Tibial artery (tissue), 4 donors: ENCODE measurements at places on chromosomes 1 and 21.

- DNase-seq: no peak
Observed at GRCh38 chr1:218810306-218810705, 363.4 kb upstream of the LYPLAL1 start.

DNA sequence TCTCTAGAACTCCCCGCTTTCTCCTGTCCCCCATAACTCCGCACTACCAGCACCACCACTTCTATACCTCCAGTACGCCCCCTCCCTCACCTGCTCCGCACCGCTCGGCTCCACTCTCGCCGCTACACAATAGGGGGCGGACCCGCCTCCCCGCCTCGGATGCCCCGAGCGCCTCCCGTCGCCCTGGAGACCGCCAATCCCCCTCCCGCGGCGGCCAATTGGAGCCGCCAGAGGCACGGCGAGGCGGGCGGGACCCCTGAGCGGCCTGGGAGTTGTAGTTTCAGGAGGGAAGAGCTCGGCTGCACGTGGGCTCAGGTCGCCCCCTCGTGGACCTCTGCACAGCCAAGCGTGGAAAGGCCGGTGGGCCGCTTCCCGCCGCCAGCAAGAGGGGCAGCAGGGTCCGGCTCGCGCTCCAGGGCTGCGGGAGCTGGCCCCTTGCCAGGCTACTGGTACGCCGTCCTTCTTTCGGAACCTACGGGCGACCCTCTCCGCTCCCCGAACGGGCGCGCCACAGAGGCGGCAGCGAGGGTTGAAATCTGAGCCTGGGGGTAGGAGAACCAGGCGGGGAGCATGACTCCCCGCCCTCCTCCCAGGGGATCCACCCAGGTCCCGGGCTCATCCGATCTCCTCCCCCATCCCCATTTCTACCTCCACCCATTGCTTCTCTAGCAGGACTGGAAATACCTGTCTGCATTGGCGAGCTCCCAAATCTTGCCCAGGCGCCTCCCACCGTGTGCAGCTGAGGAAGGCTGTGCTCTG lies at the start of gene IGSF9:
TSS of gene IGSF9 (minus strand) at position 131 of the 759 bp plus-strand sequence. CDS start 2,159 bp downstream, outside the sequence.
- peak; percentile 69 for DNase-seq

DNA sequence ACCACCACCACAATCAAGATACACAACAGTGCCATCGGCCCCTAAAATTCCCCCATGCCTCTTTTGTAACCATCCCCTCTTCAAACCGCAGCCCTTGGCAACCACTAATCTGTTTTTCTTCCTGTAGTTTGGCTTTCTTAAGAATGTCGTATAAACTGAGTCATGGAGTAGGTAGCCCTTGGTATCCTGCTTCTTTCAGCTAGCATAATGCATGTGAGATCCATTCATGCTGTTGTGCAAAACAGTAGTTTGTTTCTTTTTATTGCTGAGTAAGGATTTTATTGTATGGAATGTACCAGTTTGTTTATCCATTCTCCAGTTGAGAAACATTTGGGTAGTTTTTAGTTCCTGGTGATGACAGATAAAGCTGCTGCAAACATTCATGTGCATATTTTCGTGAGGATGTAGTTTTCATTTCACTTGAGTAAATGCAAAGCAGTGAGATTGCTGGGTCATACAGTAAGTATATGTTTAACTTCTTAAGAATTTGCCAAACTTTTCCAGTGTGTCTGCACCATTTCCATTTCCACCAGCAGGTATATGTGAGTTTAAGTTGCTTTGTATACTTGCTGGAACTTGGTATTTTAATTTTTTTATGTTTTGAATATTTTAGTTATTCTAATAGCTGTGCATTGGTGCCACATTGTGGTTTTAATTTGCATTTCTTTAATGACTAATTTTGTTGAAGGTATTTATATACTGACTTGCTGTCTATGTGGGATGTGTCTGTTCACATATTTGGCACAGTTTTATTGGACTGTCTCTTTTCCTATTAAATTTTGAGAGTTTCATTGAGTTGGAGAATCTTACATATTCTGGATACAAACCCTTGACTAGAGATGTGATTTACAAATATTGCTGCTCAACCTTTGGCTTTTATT lies 148.4 kb upstream of the MAP1LC3C start:
- no peak for DNase-seq

DNA sequence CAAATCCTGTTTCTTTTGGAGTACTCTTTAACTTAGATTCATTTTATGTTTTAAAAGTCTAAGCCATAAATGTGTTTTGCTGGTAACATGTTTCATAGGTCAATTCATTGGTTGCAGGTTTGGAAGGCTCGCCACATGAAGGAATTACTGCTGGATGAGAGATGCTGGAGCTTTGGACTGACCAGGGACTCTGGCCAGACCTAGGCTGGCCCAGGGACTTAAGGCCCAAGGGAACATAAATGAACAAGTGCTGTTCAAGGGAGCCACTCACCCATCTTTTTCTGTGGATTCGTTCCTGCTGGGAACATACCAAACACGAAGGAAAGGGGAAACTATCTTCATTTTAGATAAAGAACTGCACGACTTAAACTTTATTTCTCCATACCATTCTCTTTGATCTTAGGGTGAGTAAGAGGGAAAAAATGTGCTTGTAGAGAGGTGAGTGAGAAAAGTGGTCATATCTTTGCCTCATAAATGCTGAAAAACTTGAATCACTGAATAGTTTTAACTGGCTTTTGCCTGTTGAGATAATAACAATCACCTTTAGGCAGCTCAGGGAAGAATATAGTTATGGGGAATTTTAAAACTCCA lies 15.3 kb upstream of the SHCBP1L start:
- DNase-seq: no peak

DNA sequence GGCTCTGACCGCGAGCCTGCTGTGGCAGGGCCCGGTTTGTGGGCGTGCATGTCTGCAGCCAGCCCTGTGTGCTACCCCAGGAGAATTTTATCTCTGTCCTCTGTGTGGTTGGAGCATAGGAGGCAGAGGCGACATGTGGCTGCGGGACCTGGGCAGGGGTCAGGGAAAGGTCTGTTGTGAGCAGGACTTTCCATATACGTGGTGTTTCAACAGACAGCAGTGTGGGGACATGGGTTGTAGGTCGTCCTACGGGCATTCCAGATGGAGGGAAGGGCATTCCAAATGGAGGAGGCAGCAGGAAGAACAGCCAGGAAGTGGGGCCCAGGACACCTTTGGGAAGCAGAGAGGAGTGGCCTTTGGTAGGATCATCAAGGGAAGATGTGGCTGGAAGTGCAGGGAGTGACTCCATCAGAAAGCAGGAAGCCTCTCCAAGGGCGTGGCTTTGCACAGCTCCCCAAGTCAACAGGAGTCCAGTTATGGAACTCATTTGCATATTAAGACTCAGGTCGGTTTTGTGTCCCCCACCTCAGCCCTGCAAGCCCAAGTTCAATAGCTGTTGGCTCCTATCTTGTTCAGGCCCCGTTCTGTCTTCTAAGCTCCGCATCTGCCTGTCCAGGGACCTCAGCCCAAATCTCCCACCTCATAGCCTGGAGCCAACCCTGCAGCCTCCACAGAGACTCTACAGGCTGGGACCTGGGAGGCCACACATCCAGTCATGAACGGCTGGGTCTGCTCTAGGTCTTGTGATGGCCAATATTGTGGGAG lies 309.1 kb downstream of the MATN1 start:
- no peak for DNase-seq

GRCh38 chr1:12142141-12142823 lies 24.5 kb upstream of the TNFRSF1B start:
- DNase-seq: no peak

GRCh38 chr1:202571719-202572339 lies 138.4 kb downstream of the SYT2 start:
- no peak for DNase-seq
